Hippocampal formation (tissue), 2 donors: ENCODE measurements at places on chromosomes 5 and 9.

- no peak for DNase-seq
These were observed 26.0 kb downstream of the ADAMTSL1 start for GRCh38 chr9:18499980-18500379.

- DNase-seq, result no peak
These were observed 188.7 kb upstream of the TLE4 start for GRCh38 chr9:79383096-79383495.

GRCh38 chr5:67268231-67269021, 71.8 kb upstream of the CD180 start:
- DNase-seq, result peak; percentile 83

DNA sequence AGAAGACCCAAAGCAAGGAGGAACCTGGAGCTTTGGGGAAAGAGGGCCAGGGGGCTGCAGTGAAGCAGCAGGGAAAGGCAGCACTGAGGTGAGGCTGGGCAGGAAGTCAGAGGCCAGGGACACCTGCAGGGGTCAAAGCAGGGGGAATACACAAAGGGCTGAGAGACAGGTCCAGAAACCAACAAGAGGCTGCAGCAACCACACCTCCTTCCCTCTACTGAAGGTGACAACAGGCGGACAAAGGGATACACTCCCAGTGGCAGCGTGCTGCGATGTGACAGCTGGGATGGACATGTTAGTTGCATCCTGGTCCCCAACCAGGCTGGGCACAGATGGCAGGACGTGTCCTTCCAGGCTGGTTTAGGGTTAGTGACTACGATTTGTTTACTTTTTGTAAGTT, 12.6 kb downstream of the CFAP77 start:
- no peak for DNase-seq

DNA sequence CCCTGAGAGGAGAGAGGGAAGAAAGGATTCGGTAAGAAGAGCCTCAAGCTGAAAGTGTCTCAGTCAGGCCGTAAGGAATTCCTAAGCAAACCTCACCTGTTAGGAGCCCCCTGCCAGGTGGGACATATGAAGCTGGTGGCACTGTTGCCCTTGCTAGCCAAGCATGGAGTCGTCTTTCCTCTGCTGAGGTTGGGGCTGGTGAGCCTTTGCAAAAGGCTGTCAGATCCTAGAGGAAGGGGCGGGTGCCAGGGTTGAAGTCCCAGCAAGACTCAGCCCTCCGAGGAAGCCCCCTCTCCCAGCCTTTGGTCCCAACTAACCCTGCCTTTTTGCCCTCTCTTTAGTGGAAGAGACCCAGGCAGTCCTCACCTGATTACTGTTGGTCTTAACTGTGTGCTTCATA, 5.5 kb upstream of the SMIM32 start:
- no peak for DNase-seq

DNA sequence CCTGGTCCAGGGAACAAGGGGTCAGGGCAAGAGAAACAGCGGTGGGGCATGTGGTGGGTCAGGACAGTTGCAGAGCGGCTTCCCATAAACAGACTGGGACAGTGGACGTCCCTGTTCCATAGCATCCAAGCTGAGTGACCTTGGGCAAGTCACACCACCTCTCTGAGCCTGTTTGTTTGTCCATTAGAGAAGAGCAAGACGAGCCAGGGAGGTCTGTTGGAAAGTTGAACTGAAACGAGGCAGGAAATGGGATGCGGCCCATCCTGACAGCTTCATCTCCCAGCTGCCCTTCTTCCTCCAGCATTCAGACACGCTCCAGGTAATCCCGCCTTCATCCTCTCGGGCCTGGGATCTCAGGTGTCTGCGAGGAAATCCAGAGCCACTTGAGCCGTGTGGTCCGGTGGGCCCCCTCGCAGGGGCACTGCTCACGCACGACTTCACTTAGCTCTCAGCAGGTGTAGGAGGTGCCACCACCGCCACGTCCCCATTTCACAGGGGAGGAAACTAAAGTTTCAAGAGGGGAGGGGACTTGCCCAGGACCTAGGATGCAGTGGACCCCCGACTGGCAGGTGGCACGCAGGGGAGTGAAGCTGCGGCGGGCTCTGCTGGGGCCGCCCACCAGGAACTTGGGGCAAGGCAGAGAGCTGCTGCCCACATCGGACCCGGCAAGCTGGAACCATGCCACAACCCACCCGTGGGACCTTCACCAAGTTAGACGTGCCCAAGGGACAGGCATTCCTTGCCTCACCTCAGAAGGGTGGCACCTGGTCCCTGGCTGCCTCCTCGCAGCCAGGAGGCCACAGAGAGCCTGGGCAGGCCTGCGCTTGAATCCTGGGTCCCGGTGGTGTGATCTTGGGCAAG, 13.0 kb downstream of the PTGES2 start:
- no peak for DNase-seq

- DNase-seq, result no peak
These were observed 94.1 kb upstream of the RANBP6 start for GRCh38 chr9:6109571-6109970.

DNA sequence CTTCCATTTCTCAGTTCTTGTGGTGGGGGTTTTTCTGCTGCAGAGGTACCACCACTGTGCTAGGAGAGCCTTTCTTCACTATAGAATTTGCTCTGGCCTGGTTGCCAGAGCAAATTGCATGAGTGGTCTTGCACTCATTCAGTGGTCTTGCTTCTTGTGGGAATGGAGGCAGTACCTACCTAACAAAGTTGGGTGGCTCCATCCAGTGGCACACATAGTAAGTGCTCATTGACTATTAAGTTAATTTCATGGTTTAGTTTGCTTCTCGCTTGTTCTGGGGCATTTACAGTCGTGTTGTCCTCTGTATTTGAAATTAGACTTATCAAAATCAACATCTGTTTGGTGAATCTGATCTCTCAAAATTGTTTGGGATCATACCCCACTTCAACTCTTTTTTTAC, 23.0 kb downstream of the SLC28A3 start:
- DNase-seq, result no peak

DNA sequence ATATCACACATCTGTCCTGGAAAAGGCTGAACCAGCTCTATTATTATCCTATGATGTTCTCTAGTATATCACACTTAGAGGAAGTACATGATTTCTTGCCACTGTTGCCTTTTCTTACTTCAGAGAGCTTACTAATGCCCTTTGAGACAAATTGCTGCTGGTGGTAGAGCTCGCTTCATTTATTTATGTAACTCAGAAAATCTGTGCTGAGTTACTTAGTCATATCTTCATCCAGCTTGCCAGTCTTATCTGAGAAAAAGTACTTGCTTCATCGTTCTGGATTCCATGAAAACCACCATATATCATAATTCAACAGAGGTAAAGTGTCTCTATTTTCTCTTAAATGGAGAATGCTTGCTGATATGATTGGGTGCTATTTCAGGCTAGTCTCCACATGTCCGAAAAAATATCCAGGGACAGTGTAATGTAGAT, 26.6 kb downstream of the PTPDC1 start:
- DNase-seq, result no peak

- no peak for DNase-seq
These were observed 43.6 kb upstream of the TRAF1 start for GRCh38 chr9:120970244-120970643.

DNA sequence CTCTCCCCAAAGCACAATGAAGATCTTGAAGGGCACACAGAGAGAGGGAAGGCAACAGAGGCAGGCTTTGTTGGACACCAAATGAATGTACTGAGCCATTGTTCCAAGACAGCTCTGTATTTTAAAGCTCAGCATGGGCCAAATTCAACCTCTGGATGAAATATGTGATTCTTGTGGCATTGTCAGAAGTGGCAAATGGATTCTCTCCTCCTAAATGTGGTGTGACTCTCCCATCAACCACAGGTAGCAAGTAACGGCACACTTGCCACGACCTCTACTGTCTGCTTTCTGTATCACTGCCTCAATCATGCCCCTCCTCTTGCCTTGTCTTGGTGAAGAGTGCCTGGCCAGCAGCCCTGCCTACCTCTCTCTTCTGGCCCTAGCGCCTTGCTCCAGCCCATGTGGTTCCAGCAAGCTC, 6.1 kb upstream of the MOB3B start:
- DNase-seq, result peak; percentile 77

DNA sequence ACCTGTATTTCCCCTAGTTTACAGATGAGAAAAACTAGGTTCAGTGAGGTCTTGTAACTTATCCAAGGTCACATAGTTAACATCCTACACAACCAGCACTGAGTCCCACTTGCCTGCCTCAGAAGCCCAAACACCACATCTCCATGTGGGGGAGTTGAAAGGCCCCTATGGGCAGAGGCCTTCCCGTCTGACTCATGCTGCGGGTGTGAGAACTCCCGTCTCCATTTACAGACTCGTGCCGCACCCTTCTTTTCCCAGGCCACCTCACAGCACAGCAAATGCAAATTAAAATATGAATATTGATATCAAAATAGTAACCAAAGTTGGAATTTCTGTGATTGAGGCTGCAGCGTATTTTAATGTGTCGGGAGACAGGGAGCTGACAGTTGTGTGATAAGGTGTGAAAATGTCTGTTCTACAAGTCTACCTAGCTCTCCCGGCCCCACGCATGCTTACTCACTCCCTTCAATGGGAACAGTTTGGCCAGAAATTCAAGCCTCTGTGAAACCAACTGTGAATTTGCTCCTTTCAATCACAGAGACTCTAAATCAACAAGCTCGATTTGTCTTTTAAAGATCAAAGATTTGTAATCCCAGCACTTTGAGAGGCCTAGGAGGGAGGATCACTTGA, 90.1 kb downstream of the CRB2 start:
- DNase-seq, result no peak

DNA sequence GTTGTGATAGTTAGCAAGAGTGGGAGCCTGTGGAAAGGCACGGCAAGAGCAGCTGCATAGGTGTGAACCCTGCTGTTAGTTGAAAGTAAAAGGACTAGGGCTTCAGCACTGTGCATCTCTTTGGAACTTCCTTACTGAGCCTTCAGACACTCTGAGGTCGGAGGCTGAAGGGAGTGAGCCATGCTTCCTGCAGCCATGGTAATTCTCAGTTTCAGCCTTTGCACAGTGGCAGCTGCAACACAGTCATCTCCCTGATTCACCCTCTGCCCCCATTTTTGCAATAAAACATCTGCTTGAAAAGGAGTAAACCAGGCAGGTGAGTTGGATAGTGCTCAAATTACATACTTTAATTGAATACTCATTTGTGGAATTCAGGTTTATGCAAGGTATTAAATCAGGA, 6.5 kb upstream of the TLE4 start:
- no peak for DNase-seq

- no peak for DNase-seq
These were observed 38.1 kb downstream of the ITGA1 start for GRCh38 chr5:52825826-52826225.

- DNase-seq, result no peak
These were observed 21.0 kb downstream of the PAEP start for GRCh38 chr9:135582541-135582940.

- no peak for DNase-seq
These were observed 320.0 kb downstream of the DNAH5 start for GRCh38 chr5:13624283-13625074.

DNA sequence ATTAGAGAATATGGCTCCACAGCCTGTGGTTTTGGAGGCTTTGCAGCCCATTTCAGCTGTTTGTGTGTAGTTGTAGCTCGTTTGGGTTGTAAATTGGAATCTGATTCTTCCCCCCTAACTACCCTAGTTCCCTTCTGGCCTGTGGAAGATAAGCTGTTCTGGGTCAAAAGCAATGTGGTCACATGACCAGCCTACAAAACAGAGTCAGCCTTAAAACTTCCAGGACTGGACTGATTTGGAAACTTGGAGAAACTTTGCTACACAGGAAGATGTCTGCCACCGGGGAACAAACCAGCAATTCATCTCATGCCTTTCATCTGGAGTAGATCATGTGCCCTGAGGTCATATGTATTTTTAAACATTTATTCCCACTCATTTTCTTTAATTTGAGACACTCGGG, 83.8 kb downstream of the DAPK1 start:
- no peak for DNase-seq

GRCh38 chr9:96302021-96302420, at the start of gene HSD17B3:
Gene HSD17B3, minus strand, starts transcription at chr9:96302176. Its CDS starts 72 bp downstream, at chr9:96302104.
- no peak for DNase-seq

GRCh38 chr5:153513156-153513555, 22.7 kb downstream of the GRIA1 start:
- no peak for DNase-seq

DNA sequence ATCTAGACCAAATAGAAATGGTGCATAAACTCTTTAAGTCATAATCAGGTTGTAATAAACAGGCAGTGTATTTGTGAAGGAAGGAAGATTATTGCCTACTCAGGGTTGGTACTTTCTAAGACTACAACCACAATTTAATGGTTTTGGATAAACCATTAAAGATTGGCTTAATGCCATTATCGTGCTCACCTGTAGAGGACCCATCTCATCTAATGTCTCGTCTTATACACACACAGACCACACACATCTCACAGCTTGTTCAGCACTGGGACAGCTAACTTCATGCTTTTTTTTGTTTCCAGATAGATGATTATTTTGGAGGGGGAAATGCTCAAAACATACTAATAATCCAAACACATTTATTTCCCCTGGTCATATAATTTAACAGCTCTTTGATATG, 175.7 kb upstream of the SLC12A2 start:
- DNase-seq, result no peak

DNA sequence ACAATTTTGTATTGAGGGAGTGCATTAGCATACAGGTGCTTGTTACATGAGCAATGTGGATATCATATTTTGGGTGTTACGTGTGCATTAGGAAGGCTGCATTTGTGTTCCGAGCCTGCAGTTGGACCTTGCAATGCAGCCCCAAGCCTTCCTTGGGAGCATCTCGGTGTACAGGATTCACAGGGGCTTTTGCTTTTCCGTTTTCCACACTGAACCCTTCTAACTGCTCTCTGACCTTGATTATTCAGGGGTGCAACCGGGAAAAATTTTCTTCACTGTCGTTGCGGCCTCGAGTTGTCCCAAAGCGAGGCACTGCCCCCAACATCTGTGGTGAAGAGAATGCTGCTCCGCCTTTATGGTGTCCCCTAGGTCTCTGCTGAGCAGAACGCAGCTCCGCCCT, 80.1 kb upstream of the PLEKHG4B start:
- no peak for DNase-seq

GRCh38 chr5:169656125-169656901, 19.2 kb downstream of the DOCK2 start:
- DNase-seq, result no peak

GRCh38 chr5:68239487-68239886, 23.9 kb downstream of the PIK3R1 start:
- no peak for DNase-seq

DNA sequence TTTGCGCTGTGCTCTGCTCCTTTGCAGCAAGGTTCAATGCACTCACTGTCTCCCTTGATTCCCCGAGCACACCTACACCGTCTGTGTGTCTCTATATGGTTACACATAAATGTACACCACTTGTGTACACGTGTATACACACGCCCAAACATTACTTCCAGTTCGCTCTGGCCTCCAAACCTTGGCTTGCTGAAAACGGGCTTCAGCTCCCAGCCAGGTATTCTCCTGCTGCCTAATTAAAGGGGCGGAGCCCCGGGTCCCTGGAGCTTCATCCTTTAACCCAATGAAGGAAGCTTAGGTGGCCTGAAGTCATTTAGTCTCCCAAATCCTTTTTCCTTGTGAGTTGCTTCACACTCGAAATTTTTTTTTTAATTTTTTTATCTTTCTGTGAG, 4.6 kb downstream of the ISL1 start:
- no peak for DNase-seq

- no peak for DNase-seq
These were observed 166.3 kb downstream of the DOCK2 start for GRCh38 chr5:169803077-169803981.

GRCh38 chr5:55308254-55308836, 556 bp downstream of the MTREX start:
- no peak for DNase-seq
